Mucosa of gallbladder (tissue), 1 donor: ENCODE measurements at places on chromosomes 16 and 17. TPM values are rescaled to one million over a fixed set of nuclear protein-coding genes. Genes with fewer than 3 reads are reported as not detected.

DNA sequence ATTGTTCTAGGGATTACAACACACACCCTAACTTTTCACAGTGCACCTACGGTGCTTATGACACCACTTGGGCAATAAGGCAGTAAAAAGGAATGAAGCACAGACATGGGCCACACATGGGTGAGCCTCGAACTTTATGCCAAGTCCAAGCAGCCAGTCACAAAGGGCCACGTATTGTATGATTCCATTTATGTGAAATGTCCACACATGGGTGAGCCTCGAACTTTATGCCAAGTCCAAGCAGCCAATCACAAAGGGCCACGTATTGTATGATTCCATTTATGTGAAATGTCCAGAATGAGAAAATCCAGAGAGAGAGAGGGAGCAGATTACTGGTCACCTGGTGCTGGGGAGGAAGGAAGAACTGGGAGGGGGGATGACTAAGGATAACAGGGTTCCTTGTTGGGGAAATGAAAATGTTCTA lies 22.2 kb downstream of the RMI2 start:
- DNase-seq: no peak

GRCh38 chr16:18792836-18793433 lies 2.8 kb upstream of the RPS15A start:
- no peak for DNase-seq

DNA sequence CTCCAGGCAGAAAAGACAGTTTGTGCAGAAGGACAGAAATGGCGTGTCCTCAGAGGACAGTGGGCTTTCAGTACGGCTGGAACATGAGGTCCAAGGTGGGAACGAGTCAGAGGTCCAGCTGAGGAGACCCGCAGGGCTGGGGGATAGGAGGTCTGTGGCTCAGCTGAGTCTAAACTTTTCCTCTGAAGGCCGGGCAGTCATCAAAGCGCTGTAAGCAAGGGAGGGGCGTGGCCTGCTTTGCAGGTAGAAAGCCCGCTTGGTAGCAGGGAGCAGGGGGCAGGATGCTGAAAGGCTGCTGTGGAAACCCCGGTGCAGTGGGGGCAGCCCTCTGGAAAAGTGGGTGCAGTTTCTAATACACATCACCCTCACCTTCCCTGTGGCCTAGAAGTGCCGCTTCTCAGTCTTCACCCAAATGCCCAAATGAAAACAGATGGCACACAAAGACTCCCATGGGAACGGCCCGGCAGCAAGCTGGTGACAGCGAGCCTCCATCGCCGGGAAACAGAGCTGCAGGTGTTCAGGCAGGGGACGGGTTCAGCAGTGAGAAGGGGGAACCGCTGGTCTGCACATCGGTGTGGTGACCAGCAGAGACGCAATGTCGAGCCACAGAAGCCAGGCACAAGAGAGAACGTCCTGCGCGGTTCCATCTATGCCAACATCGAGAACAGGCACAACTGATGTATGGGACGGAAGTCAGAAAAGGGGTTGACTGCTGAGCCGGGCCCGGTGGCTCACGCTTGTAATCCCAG lies 12.2 kb upstream of the OSGIN1 start:
- DNase-seq: no peak

- no peak for DNase-seq
These were observed 14.1 kb downstream of the ARHGEF15 start for GRCh38 chr17:8324132-8324531.

The C17orf78 gene
- total RNA-seq: not detected
